Cortex of kidney (tissue), 1 donor: ENCODE measurements at places on chromosomes 16 and 17.

DNA sequence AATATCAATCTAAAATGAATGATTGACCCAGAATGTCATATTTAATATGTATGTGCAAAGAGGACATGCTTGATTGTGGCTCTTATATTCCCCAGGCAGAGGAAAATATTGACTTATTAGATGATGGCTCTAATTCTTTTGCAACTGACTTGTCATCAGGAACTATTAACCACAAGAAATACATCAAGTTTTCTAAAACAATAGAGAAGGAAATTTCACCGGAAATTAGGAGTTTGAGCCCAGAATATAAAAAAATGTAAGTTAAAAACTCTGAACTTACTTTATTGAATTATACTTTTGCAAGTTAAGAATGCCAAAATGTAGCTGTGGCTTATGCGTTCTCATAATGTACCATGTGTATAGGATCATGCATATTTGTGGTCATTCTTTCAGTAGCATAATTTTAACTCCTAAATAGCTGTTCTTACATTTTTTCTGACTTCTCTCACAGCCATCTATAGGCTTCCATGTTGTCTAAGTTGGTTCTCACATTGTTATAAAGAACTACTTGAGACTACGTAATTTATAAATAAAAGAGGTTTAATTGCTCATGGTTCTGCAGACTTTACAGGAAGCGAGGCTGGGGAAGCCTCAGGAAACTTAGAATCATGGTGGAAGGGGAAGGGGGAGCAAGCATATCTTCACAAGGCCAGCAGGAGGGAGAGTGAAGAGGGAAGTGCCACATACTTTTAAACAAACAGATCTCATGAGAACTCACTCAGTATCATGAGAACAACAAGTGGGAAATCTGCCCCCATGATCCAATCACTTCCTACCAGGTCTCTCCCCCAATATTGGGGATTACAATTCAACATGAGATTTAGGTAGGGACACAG lies 11.6 kb downstream of the EFCAB13 start:
- DNase-seq: no peak

DNA sequence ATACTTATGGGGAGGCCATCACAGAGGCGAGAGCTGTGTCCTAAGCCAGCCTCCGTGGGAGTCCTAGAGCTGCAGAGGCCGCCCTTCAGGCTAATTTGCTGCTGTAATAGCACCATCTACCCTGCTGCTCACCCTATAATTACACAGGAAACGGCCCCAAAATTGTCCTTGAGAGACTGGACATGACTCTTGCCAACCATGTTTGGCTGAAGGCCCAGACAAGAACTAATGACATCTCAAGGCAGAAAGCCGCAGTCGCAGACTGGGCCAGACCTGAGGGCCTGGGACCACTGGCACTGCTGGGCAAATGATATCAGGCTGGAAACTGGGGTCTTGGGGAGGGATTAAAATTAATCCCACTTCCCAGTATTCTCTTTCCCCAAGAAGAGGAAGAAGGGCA lies 24.1 kb downstream of the PSMD7 start:
- DNase-seq: no peak

DNA sequence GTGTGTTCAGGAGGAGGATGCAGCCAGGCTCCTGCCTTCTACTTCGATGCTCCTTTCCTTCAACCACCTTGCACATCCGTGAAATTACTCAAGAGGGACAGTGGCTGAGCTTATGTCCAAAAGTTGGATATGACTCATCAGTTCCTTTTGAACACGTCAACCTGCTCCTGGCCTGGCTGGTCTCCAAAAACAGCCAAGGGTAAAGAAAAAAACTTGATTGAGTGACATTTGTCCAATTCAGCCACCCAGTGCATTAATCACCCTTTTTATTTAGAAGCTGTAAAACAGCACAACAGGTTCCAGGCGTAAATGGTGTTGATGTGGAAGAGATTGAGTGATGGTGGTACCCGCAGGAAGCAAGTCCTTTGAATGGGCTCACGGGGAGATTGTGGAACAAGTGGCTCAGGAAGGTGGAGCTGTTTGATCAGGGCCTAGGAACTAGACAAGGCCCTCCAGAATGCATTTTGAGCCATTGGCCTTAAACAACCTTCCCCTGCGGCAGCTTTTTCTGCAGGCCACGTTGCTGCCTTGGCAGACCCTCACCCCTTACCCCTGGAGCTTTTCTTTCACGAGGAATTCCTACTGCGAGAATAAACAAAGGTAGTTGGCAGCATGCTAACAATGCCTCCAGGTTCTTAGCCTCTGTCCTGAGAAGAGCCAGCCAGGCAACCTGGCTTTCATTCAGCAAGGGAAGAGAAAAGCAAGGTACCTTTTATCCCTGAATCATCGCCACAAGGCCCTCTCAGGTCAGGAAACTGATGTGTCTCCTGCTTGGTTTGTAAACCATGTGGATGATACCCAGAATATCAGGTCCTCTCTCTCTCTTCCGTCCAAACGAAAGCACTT lies 173.3 kb upstream of the CACNG5 start:
- DNase-seq: no peak

- DNase-seq: no peak
Measured at GRCh38 chr17:73334771-73335513, 23.1 kb upstream of the CDC42EP4 start.

DNA sequence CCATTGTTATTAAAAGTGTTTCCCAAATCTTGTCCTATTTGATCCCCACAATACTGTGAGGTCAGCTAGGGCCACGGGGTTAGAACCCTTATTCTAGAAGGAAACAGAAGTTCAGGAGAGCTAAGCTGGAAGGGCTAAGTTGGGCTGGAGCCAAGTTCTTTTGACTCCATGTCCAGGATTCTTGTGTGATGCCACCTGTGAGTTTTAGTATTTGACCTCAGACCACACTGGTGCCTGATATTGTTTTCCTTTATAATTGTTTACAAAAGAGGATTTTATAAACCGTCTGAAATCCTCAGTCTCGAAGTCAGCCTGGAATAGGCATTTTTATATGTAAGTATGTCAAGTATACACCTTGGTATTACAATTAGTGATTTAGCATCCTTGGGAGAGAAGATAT lies 332.7 kb downstream of the CBLN1 start:
- DNase-seq: no peak

- no peak for DNase-seq
Measured at GRCh38 chr17:14760719-14761411, 460.0 kb downstream of the HS3ST3B1 start.

DNA sequence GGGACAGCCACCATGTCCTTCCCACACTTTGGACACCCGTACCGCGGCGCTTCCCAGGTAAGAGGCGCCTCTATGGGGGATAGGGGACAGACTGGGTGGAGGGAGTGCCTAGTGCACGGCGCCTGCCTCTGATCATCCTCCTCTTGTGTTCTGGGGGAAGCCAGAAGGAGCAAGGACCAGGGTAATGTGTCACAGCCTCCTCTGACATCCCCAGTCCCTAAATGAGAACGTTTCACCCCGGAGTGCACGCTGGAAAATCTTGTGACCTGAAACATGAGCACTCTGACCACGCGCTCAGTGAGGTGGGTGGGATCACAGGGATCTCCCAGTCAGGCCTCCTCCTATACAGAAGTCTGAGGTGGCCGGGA lies 1.1 kb downstream of the IRX6 start:
- no peak for DNase-seq
